Right hindlimb (tissue), 1 donor: ENCODE measurements at places on chromosomes 6 and 20.

DNA sequence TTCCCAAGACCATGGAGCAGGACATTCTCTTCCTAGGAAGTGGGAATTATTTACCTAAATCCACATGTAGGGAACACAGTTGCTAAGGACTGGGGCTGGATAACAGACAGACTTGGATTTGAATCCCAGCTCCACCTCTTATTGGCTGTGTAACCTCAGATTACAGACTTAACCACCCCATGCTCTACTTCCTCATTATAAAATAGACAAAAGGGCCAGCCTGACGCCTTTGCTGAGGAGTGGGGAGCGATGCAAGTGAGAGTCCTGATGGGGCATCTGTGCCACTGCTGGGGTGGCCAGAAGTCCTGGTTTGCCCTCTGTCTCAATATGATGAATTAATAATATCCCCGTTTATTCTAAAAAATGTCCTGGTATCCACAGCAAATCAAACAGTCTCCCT lies 46.8 kb downstream of the SPATA2 start:
- DNase-seq = no peak

GRCh38 chr20:14069796-14070195 lies 74.5 kb downstream of the MACROD2 start:
- no peak for DNase-seq

GRCh38 chr6:163414946-163415619 lies 565 bp downstream of the QKI start:
- peak; percentile 57 for DNase-seq

- DNase-seq = no peak
These were observed 59.5 kb upstream of the MBOAT1 start for GRCh38 chr6:20271818-20272217.

GRCh38 chr6:167799033-167799821 lies 27.5 kb upstream of the AFDN start:
- DNase-seq = peak; percentile 59

DNA sequence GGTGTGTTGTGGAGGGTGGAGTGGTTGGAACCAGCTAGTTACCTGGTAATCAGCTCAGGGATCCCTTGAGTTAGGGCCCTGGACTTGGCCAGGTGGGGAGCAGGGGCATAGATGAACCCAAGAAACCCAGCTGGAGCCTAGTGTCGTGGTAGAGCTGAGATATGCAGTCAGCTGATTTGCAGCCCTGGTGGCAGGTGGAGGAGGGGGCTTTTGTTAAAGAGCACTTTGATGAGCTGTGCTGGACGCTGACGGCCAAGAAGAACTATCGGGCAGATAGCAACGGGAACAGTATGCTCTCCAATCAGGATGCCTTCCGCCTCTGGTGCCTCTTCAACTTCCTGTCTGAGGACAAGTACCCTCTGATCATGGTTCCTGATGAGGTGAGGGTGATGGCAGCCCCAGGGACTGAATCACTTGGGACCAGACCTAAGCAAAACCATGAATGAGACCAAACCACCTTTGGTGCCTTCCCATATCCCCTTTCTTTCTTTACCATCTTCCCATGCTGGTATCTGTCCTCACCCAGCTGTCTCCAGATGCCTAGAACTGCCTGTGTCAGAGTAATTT lies 12.7 kb downstream of the DEF6 start:
- no peak for DNase-seq
